ENCODE measurements at places on chromosomes 5 and 9. TPM values are rescaled to one million over a fixed set of nuclear protein-coding genes. Genes with fewer than 3 reads are reported as not detected.

DNA sequence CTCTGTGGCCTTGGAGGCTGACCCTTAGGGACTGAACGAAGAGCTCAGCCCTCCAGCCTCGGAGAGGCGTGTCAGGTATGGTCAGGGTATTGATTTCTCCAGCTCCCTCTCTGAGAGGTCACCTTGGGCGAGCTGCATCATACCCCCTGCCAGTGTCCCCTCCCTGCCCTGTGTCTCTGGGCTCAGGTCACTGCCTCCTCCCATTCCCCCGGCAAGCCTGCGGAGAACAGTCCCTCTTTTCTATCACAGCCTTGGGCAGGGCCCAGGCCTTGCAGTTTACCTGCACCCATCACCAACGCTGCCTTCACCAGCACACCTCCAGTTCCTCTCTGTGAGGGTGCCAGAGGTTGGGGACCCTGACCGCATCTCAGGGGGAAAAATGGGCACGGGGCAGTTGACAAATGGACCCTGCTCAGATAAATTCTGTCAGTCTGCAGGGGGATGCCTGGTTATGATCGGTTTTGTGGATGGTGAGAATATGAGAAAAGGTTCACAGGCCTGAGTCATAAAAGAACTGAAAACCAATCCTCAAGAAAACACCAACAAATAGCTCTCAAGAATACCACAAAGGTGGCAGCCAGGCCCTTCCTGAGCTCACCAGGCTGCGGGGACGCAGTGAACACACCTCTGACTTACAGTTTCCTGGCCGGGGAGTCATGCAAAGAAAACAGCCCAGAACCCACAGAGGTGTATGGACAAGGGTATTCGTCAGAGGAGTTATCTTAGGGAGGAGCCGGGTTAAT, 24.7 kb upstream of the RXRA start:
- peak; percentile 16 for DNase-seq

DNA sequence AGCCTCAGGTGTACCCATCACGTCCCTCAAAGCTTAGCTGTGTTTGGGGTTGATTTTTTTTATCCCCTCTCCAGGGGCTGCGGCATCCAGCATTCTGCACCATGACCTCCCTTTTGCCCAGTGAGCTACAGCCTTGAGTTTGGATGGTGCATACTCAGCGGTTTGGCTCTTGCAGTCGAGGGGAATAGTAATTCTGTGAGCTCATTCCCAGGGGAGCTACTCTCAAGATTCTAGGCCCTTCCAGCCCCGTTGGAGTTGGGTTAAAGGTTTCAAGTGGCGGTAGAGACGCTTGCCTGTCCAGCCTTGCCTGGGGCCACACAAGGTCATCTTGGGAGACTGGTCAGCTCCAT, 102.2 kb upstream of the SPRY4 start:
- no peak for DNase-seq

The OBP2B gene
- total RNA-seq: not detected

DNA sequence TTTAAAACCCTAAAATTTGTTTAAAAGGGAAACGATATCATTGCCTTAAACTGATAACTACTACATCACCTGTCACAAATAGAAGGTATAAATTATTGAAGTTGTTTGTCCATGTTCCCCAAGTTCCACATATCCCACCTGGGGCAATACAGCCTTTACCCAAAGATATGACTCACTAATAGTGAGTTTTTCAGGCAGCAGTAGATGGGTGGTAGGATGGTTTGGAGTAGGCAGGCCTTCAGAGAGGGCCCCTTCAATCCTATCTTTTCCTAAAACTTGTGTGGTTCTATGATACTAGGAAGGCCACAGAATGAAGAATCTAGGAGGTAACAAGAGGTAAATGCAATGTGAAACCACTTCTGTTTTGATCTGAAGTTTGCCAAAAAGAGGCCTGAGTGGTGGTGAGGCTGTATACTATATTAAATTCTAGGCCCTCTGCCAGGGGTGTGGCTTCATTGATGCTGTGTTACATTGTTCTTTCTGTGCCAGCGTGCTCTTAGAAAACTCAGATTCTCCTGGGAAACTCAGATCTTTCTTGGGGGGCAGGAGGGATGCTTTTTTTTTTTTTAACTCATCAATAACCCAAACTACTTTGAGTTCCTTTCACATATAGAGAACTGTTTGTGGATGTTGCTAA, 7.2 kb downstream of the CYSTM1 start:
- no peak for DNase-seq

DNA sequence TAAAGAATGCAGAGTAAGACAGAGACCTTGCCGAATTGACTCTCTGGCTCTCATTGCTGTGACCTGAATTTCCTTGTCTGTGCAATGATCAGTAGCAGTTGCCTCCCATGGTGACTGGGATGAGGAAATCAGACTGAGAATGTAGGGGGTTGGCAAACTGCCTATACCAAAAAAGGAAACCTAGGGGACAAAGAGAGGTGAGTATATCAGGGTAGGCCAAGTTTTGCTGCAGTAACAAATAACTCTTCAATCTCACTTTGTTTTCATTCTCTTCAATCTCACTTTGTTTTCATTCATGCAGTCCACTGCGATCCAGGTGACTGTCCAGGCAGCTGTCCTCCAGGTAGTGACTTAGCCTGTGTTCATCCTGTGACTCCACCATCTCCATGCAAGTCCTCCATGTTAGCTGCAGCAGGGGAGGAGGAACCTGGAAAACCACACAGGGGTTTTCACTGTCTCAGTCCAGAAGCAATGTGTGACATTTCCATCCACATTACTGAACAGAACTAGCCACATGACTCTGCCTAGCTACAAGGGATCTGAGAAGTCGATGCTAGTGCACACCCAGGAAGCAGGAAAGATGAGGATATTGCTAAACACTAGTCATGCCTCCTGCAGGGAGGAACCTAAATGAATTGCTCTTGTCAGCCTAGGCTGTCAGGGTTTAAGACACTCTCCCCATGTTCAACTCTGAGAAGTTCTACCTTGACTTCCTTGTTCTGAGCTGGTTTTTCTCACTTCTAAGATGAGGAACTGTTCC, 26.0 kb downstream of the TMEM174 start:
- DNase-seq: no peak

The SIL1 gene
- total RNA-seq: 80.1 TPM

The SPACA9 gene
- 1.4 TPM for total RNA-seq

DNA sequence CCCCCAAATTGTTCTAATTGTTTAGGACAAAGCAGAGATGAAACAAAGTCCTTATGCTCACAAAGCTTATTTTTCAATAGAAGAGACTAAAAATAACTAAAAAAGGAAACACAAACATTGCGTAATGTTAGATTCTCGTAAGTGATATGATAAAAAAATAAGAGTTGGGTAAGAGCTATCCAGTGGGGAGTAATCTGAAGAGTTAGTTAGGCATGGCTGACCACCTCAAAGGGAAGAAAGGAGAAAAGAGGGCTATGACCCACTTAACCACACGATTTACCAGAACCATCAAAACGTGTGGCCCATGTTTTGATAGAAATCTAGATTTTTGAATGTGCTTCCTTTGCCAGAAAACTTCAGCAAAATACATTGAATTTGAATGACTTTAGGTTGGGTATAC, 1296.8 kb upstream of the NUDT12 start:
- DNase-seq: no peak

The NUTM2G gene
- total RNA-seq: not detected

- DNase-seq: no peak
Measured at GRCh38 chr5:83097689-83098231, 20.4 kb downstream of the XRCC4 start.

GRCh38 chr5:110053205-110053604, 363.5 kb downstream of the MAN2A1 start:
- no peak for DNase-seq

The TNFSF8 gene
- total RNA-seq: 0.39 TPM

GRCh38 chr9:109476642-109477257, 21.4 kb downstream of the PTPN3 start:
- DNase-seq: peak; percentile 18

The GRAMD2B gene
- total RNA-seq: 18.3 TPM

DNA sequence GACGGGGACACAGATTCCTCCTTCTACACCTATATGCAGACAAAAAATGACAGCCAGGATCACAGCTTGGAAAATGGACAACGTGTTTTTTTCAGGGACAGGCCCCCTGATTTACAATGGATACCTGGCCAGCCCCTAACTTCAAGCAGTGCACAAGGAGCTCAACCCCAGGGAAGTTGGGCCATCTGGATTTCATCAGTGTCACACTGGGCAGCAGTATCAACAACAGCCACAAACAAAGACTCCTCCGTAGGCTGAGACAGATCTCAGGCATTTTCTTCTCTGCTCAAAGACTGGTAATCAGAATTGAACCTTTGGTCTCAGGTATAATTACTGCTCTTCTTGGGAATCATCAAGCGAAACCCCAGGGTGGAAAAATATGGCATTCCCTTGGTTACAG, 374.0 kb downstream of the ZNF608 start:
- no peak for DNase-seq

DNA sequence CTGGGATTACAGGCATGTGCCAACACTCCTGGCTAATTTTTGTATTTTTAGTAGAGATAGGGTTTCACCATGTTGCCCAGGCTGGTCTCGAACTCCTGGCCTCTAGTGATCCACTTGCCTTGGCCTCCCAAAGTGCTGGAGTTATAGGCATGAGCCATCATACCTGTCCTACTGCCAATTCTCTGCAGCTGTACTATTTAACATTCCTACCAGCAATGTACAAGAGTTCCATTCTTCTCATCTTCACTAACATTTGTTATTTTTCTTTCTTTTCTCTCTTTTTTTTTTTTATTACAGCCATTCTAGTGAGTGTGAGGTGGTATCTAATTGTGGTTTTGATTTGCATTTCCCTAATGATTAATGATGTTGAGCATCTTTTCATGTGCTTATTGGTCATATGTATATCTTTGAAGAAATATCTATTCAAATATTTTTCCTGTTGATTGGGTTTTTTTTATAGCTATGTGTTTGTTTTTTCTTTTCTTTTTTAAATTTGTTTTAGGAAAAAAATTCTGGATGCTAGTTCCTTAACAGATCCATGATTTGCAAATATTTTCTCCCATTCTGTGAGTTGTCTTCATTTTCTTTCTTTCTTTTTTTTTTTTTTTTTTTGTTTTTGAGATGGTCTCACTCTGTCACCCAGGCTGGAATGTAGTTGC, 17.4 kb downstream of the ANKHD1 start:
- no peak for DNase-seq

All from right lobe of liver (tissue), 6 donors.